Ascending aorta (tissue), 2 donors: ENCODE measurements at places on chromosomes 7 and 10.

GRCh38 chr10:74909670-74910069 lies 83.3 kb downstream of the KAT6B start:
- DNase-seq: no peak

DNA sequence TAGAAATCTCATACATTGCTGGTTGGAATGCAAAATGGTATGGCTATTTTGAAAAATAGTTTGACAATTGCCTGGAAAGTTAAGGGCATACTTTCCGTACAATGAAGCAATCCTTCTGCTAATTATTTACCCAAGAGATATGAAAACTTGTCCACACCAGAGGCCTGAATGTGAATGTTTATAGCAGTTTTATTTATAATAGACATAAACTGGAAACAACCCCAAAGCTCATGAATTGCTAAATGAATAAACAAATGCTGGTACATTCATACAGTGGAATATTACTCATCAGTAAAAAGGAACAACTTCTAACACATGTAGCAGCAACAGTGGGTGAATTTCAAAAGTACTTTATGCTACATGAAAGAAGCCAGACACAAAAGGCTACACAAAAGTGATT lies 42.7 kb downstream of the MMRN2 start:
- DNase-seq: no peak

GRCh38 chr7:116185956-116186355 lies 24.4 kb upstream of the TES start:
- DNase-seq: no peak

DNA sequence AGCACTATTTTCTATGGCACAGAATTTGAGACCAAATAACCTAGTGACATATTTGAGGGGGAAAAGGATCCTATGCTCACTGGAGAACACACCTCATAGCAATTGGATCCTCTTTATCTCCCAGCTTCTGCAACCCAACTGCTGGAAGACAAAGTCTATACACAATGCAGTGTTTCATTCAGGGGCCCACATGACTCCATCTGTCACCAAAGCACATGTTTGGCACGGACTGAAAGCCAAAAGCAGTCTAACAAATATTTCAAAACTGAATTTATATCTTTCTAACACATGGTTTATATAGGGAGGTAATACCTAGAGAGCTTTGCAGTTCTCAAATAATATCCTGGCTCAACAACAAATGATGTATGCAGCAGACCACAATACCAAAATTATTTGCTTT lies 39.2 kb downstream of the ADAM12 start:
- DNase-seq: no peak
